ENCODE measurements at places on chromosomes 16 and 17.

DNA sequence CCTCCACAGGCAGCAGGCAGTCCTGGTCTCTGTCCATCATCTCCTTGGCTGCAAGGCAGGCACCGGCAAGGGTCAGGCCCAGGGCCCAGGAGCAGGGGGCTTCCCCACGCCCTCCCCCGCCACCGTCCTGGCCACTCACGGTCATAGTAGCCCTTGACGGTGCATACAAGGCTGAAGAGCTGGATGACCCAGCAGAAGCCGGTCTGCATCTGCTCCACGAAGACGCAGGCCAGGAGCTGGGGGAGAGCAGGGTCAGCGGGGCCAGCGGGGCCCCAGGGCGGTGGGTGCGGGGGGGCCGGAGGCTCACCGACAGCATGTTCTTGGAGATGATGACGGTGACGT is 20.1 kb downstream of the CTU2 start:
- no peak for DNase-seq

- no peak for DNase-seq
These were observed 71.2 kb upstream of the MRTFB start for GRCh38 chr16:13999895-14000425.

DNA sequence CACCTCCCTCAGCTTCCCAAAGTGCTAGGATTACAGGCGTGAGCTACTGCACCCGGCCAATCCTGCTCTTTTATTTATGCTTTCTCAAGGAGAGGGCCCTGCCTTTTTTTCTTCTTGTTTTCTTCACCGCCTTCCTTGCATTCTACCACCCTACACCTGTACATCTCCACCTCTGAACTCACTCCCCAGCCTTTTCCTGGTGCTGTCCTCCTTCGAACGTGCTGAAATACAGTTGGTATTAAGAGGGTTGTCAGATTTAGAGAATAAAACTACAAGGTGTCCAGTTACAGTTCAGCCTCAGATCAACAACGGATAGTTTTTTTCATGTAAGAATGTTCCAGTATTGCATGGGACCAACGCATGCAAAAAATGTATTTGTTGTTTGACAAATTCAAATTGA is 1.7 kb downstream of the PIRT start:
- no peak for DNase-seq

DNA sequence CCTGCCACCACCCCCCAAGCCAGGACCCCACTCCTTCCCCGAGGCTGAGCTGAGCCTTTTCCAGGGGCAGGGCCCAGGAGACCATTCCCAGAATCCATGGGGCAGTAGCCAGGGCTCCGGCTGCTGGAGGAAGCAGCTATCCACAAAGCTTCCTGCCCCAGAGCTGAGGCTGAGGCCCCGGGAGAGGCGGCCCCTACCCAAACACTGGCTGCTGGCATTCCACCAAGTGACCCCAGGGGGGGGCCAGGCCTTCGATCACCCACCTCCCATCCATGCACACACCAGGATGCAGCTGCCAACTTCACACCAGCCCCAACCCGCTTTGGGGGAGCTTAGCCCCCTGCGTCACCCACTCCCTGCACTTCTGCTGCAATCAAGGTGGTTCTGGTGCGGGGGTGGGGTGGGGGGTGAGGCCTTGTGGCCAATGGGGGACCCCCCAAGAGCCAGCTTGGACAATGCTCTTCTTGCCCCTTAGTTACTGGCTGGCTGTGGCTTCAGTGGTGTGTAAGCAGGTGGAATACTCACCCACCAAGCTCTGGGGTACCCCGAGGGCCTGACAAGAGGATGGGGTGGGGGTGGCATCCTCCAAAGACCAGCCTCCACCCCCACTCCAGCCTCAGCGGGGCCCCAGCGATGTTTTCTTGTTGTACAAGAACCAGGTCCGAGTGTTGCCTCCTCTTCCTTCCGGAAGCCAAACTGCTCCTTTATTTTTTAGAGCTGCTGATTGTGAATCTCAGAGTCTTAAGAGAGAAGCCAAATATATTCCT is 16.8 kb downstream of the MYBBP1A start:
- DNase-seq, result no peak

DNA sequence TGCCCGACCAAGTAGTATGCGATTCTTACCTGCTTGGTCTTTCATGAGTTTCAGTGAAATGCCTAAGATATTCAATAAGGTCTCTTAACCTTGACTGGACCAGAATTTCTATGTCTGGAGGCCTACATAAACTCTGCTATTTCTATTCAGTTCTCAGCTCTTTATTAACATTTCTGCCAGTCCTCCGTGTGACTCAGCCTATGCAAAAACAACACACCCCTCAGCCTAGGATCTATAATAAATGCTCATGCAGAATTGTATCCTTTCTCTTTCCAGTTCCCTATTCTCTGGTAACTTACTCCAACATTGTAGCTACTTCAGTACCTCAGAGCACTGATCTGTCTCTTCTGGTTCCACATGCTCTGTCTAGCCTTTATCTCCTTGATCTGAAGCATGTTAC is 1507.4 kb downstream of the CDH11 start:
- DNase-seq, result no peak

- DNase-seq, result no peak
These were observed 145.3 kb upstream of the CDH13 start for GRCh38 chr16:82481455-82481854.

- no peak for DNase-seq
These were observed 3.1 kb downstream of the NATD1 start for GRCh38 chr17:21249920-21250703.

DNA sequence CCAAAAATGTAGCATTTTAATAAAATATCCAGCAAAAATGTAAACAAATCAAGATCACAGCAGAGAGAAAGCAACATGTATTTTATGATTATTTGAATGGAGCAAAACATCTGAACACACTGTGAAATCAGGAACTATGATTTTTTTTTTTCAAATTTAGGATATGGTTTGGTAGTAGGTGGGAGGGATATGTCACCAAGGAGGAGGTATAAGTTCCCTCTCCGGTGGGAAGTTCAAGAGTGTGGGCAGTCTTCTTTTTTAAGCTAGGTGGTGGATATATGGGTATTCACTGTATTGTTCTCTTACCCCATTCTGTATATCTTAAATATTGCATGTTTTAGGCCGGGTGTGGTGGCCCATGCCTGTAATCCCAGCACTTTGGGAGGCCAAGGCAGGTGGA is 10.2 kb downstream of the CDR2 start:
- no peak for DNase-seq

DNA sequence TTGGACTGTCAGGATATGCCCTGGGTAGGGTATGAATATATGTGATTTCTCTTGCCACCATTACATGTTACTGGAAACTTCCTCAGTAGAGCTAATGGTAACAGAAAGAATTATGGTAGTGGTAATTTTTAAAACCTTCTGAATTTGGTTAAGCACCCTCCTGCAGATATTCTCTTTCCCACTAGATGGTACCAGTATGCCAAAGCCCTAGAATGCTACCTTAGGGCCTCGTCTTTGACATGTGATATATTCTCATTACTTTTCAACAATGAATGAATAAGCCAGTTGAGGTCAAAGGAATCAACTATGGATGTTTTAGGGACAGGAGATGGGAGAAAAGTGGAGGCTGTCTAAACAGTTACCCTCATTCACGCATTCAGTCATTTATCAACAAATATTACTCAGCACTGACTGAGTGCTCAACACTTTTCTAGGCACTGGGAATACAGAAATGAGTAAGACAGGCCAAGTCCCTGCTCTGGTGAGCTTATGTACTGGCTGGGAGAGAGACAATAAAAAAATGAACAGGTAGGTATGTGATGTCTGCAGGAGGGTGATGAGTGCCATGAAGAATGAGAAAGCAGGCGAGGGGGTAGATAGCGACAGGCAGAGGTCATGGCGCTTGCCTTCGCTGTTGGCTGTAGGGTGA is 14.7 kb downstream of the CDH13 start:
- no peak for DNase-seq

GRCh38 chr16:10889855-10890254 is 12.9 kb downstream of the CIITA start:
- no peak for DNase-seq

- DNase-seq, result no peak
These were observed 17.5 kb upstream of the CCL22 start for GRCh38 chr16:57341062-57341440.

- DNase-seq, result no peak
These were observed 35.1 kb downstream of the TLE7 start for GRCh38 chr16:71406724-71407123.

- peak; percentile 64 for DNase-seq
These were observed 21.4 kb downstream of the ALOX15B start for GRCh38 chr17:8060274-8060673.

- no peak for DNase-seq
These were observed 5.0 kb upstream of the DCTPP1 start for GRCh38 chr16:30434852-30435251.

DNA sequence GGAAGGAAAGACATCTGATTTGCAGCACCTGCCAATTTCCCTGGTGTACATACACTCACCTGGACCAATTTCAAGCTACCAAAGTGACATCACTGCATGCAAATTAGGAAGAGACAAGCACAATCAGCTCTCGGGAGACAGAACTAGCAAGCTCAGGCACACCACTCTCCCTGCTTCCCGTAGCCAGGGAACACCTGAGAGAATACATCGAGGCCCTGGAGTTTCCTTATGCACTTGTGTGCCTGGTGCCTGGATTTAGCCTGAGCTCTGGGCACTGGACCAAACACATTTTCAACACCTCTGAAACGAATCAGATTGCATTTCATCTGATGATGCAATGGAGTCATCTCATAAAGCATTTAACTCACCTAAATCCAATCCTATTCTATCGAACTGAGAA is 110.5 kb downstream of the HS3ST2 start:
- no peak for DNase-seq

DNA sequence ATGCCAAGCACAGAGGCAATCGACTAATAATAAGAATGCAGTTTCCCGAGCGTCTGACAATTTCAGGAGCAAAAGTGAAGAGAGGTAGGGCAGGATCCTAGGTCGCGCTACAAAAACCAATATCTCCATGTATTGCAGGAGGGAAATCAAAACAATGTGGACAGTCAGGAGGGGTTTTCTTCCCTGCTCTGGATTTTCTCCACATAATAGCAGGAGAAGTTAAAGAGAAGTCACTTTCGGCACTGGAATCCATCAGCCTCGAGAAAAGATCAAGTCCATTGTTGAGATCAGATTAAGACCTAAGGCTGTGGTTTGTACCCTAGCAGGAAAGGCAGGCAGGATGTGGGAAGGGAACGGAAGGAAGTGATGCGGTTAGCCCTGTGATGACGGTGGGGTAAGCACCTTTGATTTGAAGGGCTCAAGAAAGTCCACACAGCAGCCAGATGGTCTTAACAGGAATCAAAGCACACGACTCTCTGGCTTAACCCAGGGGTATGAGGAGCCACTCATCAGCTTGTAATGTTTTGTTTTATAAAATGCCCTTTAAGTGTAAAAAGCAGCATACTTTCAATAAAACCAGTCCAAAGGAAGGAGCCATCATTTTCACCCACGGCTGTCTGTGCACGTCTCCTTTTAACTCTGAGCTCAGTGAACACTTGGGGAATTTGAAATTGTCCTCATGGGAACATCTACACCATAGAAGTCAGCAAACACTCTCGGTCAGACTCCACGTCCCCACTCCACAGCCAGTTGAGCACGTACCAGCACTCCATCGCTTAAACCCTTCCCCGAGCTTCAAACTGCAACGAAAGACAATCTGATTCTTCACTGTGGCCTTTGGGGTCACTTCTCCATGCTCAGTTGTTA is 15.8 kb upstream of the AKTIP start:
- DNase-seq, result peak; percentile 28

DNA sequence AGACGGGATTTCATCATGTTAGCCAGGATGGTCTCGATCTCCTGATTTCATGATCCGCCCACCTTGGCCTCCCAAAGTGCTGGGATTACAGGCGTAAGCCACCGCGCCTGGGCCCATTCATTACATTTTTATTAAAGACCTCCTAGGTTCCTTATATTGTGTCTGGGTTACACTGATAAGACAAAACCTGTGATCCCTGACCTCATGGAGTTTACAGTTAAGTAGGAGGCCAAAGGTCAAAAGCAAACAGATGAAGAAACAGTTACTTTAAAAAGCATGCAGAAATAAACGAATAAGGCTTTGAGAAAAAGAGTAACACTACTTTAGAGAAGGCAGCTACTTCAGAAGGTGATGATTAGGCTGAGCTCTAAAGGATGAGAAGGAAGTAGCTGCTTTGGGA is 14.9 kb upstream of the HLF start:
- no peak for DNase-seq

DNA sequence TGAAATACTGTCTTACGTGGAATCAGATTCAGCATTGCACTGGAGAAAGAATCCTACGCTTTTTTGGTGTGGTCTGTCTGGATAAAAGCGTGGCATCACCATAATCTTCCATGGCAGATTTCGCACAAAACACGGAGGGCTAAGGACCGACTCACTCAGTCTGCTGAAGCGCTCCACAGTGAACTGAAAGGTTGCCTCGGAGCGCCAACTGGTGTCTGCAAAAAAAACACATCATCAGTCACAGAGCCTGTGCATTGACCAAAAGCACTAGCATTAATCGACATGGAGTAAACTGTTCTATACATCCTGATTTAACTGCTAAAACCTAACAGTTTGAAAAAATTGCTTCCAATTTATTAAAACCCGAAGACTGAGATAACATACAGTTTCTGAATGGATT is 40.5 kb downstream of the USP7 start:
- no peak for DNase-seq

DNA sequence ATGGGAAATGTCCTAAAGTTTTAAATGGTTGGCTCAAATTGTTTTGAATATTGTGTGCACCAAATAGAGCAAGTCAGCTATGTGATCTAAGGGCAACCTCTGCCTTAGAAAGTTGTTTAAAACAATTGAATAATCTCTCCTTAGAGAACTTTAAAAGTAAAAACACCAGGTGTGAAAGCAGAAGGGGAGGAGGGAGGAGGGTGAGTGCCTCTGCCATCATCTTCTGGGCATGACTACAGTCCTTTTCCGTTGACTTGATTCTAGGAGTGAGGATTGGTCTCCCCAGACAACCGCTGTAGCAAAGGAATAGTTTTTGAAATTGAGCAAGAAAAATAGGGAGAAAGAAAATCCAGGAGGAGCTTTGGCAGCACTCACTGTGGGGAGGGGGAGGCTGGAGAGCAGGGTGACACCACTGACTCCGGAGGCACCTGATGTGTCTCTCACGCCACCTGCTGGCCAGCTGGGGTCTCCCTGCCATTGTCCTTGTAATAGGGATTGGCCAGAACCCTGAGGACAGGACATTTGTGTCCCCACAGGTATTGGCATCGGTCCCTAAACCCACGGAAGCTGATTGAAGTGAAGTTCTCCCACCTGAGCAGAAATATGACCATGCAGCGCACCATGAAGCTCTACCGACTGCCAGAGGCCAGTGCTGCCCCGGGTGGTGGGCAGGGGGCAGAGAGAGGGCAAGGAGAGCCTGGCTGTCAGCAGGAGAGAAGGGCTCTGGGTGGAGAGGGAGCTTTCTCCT is 33.3 kb downstream of the PLCD3 start:
- DNase-seq, result peak; percentile 72

Measured in naive thymus-derived CD8-positive, alpha-beta T cell (primary cell).